Type B pancreatic cell (in vitro differentiated cells): ENCODE measurements at places on chromosomes 12 and 14. TPM values are rescaled to one million over a fixed set of nuclear protein-coding genes. Genes with fewer than 3 reads are reported as not detected.

GRCh38 chr14:94929354-94929753, 159.4 kb upstream of the GSC start:
- no peak for DNase-seq

GRCh38 chr14:70067810-70068209, 120.9 kb downstream of the SLC8A3 start:
- DNase-seq, result no peak

DNA sequence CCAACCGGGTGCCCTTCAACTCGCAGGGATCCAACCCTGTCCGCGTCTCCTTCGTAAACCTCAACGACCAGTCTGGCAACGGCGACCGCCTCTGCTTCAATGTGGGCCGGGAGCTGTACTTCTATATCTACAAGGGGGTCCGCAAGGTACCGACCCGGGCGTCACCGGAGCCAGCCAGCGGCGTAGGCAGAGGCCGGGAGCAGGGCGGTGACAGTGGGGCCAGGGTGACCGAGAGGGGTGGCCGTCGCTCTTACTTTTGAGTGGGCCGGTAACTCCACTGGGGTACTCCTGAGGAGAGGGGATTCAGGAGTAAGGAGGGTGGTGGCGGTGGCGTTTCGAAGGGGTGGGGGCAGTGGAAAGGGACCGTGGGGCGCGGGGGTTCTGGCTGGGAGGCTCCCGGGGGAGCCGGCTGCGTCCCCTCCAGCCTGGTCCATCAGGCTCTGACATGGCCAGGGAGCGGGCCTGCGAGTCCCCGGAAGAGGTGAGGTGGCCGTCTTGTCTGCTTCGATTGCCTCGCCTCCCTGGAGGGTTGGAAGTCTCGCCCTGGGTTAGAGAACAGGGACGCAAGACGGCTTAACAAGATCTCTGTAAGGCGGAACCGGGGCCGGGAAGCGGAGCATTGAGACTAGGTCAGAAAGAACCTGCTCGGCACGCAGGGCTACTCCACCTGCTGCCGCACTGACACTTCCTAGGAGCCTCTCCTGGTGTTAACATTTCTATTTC, 491 bp downstream of the WDR20 start:
- no peak for DNase-seq

GRCh38 chr12:15956413-15957185, 45.5 kb downstream of the DERA start:
- no peak for DNase-seq

DNA sequence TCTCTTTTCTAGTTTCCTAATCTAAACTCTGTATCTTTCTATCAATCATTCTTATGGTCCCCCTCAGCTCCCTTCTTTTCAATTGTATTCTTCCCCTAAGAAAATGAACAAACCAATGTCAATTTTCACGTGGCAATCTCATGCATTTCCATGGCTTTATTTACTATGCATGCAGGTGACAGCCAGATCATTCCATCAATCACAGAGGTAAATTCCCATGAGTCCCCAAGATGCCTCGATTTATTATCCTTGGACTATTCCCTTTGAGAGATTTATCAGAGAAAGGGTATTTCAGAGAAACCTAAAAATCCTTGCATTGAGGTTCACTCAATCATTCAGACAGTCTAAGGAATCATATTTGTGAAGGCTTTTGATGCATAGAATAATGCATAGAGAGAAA, 301.2 kb downstream of the DIO2 start:
- DNase-seq, result no peak

DNA sequence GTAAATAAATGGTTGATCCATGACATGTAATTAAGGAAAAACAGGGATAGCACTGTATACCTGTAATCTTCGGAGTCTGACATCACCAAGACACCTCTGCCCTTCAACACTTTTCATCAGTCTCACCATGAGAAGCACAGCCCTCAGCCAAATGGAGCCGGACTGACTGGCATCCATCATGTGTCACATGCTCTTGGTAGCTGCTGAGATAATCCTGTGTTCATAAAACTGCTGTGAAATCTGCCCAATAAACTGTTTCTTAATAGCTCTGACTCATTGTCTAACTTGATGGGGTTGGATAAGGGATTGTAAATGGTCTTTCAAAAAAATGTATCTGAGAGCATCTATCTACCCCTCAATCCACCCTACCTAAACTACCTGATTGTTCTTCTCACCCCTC, 33.6 kb downstream of the KCNH5 start:
- DNase-seq, result no peak

DNA sequence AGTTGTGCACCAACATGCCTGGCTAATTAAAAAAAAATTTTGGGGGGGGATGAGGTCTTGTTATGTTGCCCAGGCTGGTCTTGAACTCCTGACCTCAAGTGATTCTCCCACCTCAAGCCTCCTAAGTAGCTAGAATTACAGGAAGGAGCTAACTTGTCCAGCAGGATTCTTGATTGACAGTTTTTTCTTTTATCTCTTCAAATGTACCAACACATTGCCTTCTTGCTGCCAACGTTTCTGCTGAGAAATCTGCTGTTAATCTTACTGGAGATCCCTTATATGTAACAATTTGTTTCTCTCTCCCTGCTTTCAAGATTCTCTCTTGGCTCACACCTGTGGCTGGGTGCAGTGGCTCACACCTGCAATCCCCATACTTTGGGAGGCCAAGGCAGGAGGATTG, 22.4 kb upstream of the MARK3 start:
- DNase-seq, result no peak

DNA sequence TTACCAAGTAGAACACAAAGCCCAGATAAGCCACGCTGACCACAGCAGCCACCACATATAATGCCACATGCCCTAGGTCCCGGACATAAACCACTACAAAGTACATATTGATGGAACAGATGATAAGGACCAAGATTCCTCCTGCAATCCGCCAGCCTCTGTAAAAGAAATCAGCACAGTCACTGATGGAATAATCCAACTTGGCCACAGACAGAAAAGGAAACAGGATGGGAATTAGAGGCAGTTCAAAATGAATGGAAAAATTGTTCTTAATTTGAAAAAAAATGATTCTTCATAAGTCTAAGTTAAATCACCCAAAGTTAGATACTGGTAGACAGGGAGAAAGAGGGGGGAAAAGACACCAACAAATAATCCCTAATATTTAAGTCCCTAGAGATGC, 35.4 kb downstream of the SLC11A2 start:
- DNase-seq, result no peak

DNA sequence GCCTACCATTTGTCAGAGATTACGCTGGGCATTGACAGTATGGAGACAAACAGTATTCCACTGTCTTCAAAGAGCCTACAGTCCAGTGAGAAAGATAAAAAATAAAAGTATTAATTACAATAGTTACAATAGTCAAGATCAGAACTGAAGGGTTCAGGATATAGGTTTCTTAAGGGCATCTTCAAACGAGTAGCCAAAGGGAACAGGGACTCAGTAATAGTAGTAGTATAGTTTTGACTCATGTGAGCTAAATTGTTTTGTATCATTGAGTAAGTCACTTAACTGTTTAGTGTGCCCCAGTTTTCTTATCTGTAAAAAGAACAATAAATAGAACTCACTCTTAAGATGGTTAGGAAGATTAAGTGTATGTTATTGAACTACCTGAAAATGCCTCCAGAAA, 123.6 kb downstream of the METTL25 start:
- DNase-seq, result no peak

DNA sequence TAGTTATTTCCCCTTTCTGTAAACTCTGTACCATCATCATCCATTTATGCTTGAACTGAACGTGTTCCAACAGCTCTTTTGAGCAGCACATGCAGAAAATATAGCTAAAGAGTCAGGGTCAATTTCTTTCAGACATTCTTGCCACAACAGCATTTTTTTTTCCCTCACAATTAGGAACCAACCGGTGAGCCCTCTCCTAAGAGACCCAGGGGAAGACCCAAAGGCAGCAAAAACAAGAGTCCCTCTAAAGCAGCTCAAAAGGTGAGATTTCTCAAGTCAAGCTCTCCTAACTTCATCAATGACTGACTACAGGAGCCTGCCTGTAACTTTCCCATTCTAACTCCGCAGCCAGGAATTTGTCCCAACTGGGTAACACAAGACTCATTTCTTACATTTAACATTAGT, 3.5 kb downstream of the HMGA2 start:
- DNase-seq, result no peak

DNA sequence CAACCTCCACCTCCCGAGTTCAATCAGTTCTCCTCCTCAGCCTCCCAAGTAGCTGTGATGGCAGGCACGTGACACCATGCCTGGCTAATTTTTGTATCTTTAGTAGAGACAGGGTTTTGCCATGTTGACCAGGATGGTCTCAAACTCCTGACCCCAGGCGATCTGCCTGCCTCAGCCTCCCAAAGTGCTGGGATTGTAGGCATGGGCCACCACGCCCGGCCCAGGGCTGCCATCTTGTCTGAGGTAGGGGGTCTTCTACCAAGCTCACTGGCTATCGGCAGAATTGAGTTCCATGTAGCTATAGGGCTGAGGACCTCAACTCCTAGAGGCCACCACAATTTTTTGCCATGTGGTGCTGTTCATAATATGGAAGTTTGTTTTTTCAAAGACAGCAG, 115.6 kb downstream of the EGLN3 start:
- DNase-seq, result no peak

GRCh38 chr14:101066826-101067510, 163.4 kb upstream of the RTL1 start:
- peak; percentile 61 for DNase-seq

- no peak for DNase-seq
Observed at GRCh38 chr12:5177096-5177495, 133.4 kb downstream of the KCNA5 start.

DNA sequence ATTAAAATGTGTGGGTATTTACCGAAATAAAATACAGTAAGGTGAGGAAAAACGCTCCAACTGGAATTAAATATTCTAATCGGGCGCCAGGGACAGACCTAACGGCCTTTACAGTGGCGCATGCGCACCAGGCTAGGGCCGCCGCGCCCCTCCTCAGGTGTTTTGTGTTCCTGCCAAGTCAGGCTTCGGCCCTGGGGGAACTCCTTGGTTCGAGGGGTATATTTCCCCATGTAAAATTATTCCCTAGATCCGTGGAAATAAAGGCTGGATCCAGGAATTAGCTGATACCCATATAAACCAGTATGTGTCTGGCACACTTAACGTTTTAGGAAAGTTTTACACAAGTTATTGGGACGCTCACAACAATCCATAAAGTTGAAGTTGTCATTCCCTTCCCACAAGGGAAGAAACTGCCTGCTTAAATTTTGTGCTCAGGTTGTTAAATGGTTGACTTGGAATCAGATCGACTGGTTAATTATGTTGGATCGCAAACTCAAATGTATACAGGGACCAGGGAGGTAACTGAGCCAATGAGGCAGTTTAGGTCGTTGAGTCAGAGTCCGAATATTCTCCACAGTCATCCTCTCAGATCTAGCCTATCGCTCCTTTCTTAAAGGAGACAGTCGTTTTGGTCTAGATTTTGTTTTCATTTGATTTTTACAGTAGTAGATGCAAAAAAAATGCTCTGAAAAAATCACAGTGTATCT, 621 bp upstream of the ANAPC7 start:
- DNase-seq, result peak; percentile 79

- DNase-seq, result no peak
Observed at GRCh38 chr14:55950135-55950534, 168.1 kb upstream of the PELI2 start.

GRCh38 chr12:120259418-120260202, 5.9 kb downstream of the PXN start:
- no peak for DNase-seq

DNA sequence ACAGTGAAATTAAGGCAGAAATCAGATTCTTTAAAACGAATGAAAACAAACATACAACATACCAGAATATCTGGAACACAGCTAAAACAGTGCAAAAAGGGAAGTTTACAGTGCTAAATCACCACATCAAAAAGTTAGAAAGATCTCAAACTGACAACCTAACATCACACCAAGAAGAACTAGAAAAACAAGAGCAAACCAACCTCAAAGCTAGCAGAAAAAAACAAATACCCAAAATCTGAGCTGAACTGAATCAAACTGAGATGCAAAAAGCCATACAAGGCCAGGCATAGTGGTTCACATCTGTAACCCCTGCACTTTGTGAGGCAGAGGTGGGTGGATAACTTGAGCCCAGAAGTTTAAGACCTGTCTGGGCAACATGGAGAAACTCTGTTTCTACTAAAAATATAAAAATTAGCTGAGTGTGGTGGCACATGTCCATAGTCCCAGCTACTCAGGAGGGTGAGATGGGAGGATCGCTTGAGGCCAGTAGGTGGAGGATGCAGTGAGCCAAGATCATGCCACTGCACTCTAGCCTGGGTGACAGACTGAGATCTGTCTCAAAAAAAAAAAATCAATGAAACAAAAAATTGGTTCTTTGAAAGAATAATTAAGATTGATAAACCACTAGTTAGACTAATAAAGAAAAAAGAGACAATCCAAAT, 33.2 kb upstream of the LDHB start:
- DNase-seq, result no peak

DNA sequence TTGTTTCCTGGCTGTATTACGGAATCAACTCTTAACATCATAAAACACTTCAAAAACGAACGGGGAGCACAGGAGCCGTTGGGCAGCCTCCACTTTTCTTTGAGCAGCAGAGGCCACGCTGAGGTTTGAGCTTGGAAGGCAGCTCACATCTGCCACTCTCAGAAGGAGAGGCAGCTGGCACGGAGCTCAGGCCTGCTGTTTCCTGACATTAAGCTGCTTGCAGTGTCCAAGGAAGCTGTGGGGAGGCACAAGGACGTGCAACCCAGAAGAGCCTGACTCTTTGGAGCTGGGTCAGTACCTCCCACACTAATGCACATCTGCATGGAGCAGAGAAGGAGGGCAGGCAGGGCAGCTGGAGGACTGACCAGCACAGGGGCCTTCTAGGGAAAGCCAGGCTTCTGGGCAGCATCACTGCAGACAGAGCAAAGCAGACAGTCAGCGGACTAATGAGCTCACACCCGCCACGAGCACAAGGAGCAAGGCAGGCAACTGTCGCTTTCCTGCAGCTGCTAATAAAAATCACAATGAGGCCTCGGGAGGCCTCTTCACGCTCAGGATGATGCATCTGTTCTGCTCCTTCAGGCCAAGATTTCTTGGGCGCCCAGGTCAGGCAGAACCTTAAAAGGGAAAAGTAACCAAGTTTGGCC, 211.1 kb downstream of the GLT1D1 start:
- DNase-seq, result no peak

- DNase-seq, result no peak
Observed at GRCh38 chr12:84804691-84805473, 107.7 kb downstream of the SLC6A15 start.

- no peak for DNase-seq
Observed at GRCh38 chr12:95446506-95446900, 27.4 kb upstream of the METAP2 start.

- DNase-seq, result no peak
Observed at GRCh38 chr12:93390549-93391297, 13.0 kb downstream of the NUDT4 start.

GRCh38 chr14:54127526-54127925, 170.9 kb upstream of the BMP4 start:
- DNase-seq, result no peak

- DNase-seq, result peak; percentile 76
Observed at GRCh38 chr12:6647083-6647604, at the start of gene ACRBP. ACRBP (minus strand) TSS chr12:6647432; CDS start chr12:6647366, 66 bp downstream.

Gene ARHGAP9
- 0.52 and 1.8 TPM in 2 replicates for total RNA-seq

Gene VRTN
- not detected in 2 replicates for total RNA-seq

Gene IFNG-AS1
- total RNA-seq, result not detected in 2 replicates

Gene DCN
- 75.1 and 167 TPM in 2 replicates for total RNA-seq

Gene TSHR
- 0.65 and 1.6 TPM in 2 replicates for total RNA-seq

Gene STAT2
- 132 and 139 TPM in 2 replicates for total RNA-seq

Gene SERPINA9
- not detected in 2 replicates for total RNA-seq

Gene OR5AU1
- total RNA-seq, result 0.17 TPM in 1 of 2 replicates, not detected in the other

Gene KRT79
- not detected in 2 replicates for total RNA-seq

Gene RHOJ
- 0.17 and 16.3 TPM in 2 replicates for total RNA-seq

Gene CLEC1B
- total RNA-seq, result 0.62 TPM in 1 of 2 replicates, not detected in the other

Gene KRT84
- not detected in 2 replicates for total RNA-seq

Gene SERPINA12
- total RNA-seq, result not detected in 2 replicates

Gene COX8C
- total RNA-seq, result not detected in 2 replicates
